ENCODE measurements at places on chromosomes 1 and 21.

DNA sequence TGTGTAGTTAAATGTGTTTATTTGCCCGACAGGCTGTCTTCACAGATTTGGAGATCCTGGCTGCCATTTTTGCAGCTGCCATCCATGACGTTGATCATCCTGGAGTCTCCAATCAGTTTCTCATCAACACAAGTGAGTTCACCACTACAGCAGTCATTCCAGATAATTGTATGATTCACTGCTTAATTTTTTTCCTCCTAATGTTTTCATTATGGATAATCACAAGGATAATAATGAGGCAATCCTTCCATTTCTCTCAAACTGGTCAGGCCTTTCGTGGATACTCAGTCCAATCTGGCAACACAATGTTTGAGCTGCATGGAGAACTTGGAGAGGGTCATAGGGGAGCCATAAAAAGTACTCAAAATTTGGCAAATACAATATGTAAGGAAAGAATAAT is 168.3 kb upstream of the SGIP1 start:
- DNase-seq = no peak

DNA sequence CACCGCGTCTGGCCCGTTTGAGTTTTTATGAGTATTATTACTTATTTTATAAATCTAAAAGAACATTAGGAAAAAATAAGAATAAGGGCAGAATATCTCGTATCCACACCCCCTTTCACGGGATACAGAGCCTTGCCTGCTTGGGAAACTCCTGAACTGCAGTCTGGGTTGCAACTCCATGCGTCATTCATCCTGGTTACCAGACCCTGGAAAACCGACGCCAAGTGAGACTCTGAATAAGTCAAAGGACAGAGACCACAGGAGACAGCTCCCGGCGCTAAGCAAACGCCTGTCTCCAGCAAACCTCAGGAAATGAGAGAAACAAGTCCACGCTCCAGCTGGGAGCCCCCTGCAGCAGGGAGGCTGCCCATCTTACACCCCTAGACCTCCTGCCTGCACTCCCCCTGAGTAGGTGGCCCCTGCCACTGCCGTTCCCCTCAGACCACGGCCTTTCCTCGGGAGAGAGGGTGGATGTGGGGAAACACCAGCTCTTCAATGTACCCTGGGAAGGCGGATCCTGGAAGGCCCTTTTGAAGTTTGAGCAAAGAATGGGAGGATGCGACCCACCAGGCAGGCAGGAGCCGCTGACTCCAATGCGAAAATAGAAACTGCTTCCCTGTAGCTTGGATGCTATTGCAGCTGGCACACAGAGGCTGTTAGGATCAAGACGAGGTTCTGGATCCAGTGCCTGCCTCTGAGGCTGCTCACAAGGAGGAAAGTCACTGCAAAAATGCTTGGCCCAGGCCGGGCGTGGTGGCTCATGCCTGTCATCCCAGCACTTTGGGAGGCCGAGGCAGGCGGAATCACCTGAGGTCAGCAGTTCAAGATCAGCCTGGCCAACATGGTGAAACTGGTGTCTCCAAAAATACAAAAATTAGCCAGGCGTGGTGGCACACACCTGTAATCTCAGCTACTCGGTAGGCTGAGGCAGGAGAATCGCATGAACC is 37.7 kb upstream of the GPR157 start:
- DNase-seq = no peak

- no peak for DNase-seq
These were observed 53.8 kb upstream of the DPH5 start for GRCh38 chr1:101079341-101079740.

DNA sequence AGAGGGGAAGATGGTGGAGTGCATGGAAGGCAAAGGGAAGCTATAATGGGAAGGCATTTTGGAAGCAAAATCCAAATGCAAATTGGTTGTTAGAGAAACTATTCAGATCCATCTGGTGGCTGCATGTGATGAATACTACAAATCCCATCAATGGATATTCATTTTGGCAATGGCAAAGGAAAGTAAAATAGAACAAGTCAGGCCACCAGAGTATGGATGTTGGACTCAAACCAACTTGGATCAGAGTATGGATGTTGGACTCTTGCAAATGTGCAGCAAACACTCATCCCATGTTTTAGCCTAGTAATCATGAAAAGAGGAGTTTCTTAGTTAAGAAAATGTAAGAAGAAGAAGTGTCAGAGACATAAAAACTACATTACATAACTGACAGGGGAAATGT is 289.6 kb upstream of the DAB1 start:
- DNase-seq = no peak

GRCh38 chr1:101081496-101082488 is 56.2 kb upstream of the DPH5 start:
- peak; percentile 13 for DNase-seq

- DNase-seq = no peak
These were observed 307.0 kb upstream of the USP25 start for GRCh38 chr21:15422783-15423182.

DNA sequence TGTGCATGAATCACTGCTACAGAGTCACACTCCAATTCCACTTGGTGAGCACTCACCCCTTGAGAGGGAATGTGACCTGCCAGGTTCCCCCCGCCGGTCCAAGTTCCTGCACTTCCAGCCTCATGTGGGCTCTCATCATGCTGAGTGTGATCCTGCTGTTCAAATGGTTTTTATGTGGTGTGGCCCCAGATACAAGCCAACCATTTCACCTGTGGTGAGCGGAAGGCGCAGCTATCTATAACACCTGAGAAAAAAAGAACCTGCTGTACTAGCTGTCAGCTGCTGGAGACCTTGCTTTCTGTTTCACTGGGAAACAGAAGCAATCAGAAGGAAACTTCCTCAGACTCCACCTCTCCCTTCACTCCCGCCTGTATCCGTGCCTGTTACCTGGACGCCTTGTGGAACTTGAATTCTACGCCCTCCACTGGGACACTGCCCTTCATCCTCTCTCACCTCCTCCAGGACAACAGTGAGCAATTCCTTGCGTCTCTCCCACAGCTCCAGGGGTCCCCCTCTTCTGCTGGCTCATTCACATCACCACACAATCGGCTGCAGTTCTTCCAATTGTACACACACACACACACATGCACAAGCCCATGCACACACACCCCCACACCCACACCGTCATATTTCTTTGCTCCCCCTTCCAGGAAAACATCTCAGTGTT is 64.4 kb upstream of the RPL11 start:
- no peak for DNase-seq

- DNase-seq = no peak
These were observed 4.2 kb downstream of the FLAD1 start for GRCh38 chr1:154987326-154987725.

- no peak for DNase-seq
These were observed 51.4 kb downstream of the ACBD3 start for GRCh38 chr1:226135059-226135651.

- no peak for DNase-seq
These were observed 82.0 kb upstream of the CASZ1 start for GRCh38 chr1:10878469-10878868.

GRCh38 chr1:1116701-1117468 is 996 bp upstream of the C1orf159 start:
- no peak for DNase-seq

DNA sequence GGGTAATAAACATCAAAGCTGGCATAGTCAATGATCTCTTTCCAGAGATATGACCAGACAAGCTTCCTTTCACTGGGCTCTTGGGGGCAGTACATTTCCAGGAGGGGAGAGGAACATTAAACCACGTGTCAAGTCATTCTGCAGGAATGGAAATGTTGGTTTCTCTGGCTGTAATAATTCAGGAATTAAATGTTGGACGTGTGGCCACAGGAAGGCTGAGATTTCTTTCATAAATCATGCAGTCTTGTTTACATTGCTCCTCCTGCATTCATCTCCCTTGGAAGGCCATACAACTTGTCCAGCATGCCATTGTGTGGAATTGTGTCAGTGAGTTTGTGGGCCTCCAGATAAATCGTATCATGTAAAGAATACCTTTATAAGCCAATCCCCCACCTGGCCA is 259.2 kb downstream of the ADGRL2 start:
- DNase-seq = no peak

- DNase-seq = no peak
These were observed 25.3 kb upstream of the LRRC8B start for GRCh38 chr1:89499320-89499719.

DNA sequence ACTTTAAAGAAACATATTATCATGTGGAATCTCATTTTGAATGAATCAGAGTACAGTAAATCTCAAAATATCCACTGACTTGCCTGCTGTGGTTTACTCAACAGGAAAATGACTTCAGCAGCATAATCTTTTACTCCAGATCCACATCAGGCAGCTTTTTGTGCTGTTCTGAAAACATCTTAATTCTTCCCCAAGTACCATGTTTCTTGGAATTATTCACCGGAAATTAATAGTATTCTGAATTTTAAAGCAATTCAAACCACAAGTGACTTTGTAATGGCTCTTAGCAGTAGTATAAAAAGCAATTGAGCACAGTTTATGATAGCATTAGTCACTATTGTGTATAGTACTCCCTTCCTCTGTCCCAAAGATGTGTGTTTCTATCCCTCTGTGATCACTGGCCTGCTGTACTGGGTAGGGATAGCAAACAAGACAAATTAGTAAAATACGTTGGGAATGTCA is 64.2 kb upstream of the ERRFI1 start:
- no peak for DNase-seq

GRCh38 chr1:218211241-218211640 is 73.9 kb upstream of the RRP15 start:
- DNase-seq = no peak

DNA sequence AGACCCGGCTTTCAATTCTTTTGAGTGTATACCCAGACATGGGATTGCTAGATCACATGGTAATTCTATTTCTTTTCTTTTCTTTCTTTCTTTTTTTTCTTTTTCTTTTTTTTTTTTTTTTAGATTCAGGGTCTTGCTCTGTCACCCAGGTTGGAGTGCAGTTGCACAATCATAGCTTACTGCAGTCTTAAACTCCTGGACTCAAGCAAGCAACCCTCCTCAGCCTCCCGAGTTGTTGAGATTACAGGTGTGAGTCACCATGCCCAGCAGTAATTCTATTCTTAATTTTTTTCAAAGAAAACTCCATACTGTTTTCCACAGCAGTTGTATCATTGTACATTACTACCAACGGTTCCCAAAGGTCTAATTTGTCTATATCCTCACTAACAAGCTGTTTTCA is 13.5 kb upstream of the RNF186 start:
- no peak for DNase-seq

- peak; percentile 56 for DNase-seq
These were observed 61.3 kb downstream of the CD34 start for GRCh38 chr1:207849646-207850045.

- peak; percentile 34 for DNase-seq
These were observed 74.6 kb downstream of the DMRTA2 start for GRCh38 chr1:50348449-50349241.
